AG10803 (cell line): ENCODE measurements at places on chromosomes 7 and 10.

- no peak for DNase-seq
These were observed 9.4 kb downstream of the RNF133 start for GRCh38 chr7:122689346-122690109.

DNA sequence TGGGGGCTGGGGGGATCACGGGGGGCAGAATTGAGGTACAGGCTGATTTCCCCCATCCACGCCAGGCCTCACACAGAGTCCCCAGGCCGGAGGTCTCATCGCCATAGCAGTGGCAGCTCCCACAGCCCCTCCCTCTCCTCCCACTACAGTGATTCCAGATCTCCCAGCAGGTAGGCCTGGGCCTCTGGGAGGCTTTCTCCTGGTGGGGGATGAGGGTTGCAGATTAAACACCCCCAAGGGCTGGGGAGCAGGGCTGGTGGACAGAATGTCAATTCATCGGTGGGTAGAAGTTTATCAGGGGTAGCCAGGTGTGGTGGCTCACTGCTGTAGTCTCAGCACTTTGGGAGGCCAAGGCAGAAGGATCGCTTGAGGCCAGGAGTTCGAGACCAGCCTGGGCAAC, 37.2 kb upstream of the HSPB1 start:
- no peak for DNase-seq

GRCh38 chr10:90745565-90745964, 112.3 kb downstream of the HTR7 start:
- no peak for DNase-seq

DNA sequence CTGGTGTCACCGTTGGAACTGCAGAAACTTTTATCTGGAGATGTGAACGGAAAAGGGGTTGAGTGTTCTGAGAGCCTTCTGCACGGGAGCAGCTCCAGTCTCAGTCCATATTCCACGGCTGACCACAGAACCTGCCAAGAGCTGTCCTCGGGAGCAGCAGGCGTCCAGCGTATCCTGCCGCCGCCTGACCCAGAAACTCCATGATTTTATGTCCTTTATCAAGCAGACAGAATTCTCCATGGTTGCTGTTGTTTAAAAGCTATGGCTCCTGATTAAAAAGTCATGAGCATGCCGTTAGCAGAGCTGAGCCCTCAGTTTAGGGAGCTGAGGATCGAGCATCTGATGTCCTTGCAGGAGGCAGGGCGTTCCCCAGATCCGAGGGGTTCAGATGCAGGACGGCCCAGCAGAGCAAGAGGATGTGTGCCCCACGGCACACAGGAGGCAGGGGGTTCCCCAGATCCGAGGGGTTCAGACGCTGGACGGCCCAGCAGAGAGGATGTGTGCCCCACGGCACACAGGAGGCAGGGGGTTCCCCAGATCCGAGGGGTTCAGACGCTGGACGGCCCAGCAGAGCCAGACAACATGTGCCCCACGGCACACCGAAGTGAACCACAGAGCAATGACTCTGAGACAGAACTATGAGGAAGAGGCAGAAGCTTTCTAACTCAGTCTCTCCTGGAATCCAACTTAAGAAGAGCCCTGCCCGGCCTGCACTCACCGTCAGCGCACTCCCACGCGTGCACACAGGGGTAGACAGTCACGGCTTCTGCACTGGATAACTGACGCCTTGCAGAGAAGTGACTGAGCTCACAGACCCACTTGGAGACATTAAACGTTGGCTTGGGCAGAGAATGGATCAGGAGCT, 96.4 kb downstream of the WDR37 start:
- no peak for DNase-seq

DNA sequence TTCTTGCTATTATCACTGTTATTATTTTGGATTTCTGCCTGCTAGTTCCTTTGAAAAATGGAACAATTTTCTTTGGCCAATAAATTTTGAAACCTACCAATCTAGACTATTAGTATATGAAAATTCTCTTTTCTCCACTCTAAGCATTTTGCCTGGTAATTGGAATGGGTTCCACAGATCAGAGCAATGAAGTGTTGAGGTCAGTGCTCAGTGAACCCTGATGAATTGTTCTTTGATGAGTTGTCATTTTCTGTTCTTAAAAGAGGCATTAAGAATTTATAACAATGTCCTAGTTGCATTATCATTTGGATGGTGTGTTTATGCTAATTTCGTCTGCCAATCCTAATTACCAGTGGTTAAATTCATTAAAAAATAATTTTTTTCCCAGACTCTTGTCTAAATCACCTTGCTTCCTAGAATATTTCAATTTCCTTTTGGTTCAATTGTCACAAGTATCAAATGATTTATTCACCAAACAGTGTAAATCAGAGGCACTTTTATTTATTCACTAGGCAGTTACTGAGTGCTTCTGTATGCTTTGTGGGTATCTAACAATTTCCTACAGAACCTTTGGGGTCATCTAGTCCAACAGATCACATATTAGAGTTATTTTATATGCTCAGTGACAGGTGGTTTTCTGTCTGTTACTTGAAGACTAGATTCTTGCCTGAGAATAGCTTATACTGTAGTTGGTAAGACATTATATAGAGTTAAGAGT, 239.0 kb downstream of the DNAJB9 start:
- DNase-seq = no peak

- DNase-seq = no peak
These were observed 21.9 kb upstream of the CREB5 start for GRCh38 chr7:28390426-28390825.

DNA sequence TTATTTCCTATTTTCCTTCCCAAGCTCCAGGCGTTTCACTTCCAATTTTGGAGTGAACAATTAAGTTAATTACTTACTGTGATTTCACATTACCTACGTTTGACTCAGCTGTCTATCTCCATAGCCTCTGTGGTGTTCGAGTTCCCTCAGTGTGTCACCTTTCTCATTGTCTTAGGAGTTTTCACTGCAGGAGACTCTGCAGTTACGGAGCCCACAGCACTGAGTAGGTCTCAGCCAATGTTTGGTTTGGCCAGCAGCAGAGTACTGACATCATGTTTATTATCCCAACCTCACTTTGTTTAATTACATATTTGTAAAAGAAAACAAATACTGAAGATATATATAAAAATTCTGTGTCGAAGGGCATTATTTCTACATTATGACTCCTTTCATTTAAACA, 1123.9 kb downstream of the CNTNAP2 start:
- DNase-seq = no peak

GRCh38 chr10:52778511-52779392, 6.2 kb upstream of the MBL2 start:
- peak; percentile 33 for DNase-seq

DNA sequence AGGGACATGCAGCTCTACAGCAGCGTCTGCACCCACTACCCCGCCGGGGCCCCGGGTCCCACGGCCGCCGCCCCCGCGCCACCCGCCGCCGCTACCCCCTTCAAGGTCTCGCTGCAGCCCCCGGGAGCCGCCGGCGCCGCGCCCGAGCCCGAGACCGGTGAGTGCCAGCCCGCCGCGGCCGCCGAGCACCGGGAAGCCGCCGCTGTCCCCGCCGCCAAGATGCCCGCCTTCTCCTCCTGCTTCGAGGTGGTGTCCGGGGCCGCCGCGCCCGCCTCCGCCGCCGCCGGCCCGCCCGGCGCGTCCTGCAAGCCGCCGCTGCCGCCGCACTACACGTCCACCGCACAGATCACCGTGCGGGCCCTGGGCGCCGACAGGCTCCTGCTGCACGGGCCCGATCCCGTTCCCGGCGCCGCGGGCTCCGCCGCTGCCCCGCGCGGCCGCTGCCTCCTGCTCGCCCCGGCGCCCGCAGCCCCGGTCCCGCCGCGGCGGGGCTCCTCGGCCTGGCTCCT, 631 bp downstream of the OTUD1 start:
- DNase-seq = peak; percentile 6

GRCh38 chr10:61487506-61487905, 34.3 kb upstream of the TMEM26 start:
- DNase-seq = peak; percentile 79

- DNase-seq = no peak
These were observed 43.8 kb downstream of the ADAMTS14 start for GRCh38 chr10:70715853-70716795.

GRCh38 chr7:123553159-123553558, 4.5 kb downstream of the NDUFA5 start:
- DNase-seq = no peak

GRCh38 chr7:90850471-90850870, 254.3 kb downstream of the CDK14 start:
- DNase-seq = no peak

DNA sequence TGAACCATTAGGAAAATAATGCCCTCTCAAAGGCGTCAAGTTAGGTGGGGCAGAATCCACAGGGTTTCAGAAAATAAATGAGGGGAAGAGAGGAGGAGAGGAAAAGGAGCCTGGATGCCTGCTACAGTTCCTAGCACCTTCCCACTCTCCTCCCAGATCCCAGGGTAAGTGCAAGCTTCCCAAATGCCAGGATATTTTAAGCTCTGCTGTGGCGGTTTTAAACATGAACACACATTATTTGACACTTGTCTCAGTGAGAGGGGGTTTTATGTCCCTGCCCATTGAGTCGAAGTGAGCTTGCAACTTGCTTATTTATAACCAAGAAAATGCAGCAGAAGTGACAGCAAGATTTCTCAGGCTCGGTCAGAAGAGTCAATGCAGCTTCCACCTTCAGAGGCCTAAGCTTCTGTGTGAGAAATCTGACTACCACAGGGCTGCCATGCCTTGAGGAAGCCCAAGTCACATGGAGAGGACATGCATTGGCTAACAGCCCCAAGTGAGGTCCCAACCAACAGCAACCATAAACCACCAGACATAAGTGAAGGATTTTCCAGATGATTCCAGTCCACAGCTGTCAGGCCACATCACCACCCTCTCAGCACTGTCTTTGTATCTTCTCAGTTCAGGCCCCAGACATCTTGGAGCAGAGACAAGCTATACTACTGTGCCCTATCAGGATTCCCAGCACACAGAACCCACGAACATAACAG, 17.9 kb upstream of the BMPER start:
- no peak for DNase-seq

- no peak for DNase-seq
These were observed 224.7 kb downstream of the LHFPL3 start for GRCh38 chr7:104553074-104553473.

- peak; percentile 75 for DNase-seq
These were observed 9.8 kb downstream of the CREB3L2 start for GRCh38 chr7:137992104-137992549.

GRCh38 chr10:9228771-9229170, 1174.3 kb downstream of the GATA3 start:
- peak; percentile 23 for DNase-seq

DNA sequence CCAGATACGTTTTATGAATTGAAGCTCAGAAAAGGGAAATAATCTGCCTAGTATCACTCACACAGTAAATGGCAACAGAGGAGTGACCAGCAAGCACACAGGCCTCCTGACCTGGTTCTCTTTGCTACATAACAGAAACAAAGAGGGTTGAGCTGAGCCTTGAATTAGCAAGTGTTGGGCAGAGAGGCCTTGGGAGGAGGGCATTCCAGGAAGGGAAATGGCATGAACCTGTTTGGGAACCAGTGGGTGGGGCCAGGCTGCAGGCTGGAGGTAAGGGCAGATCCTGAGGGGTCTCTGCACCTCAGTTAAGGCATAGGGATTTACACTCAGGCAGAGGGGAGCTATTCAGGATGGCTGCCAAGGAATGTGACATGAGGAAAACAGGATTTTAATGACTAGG, 24.8 kb upstream of the CYCS start:
- no peak for DNase-seq

GRCh38 chr7:111104710-111105109, 13.8 kb downstream of the LRRN3 start:
- DNase-seq = no peak

GRCh38 chr7:28576656-28577055, 164.3 kb downstream of the CREB5 start:
- no peak for DNase-seq

DNA sequence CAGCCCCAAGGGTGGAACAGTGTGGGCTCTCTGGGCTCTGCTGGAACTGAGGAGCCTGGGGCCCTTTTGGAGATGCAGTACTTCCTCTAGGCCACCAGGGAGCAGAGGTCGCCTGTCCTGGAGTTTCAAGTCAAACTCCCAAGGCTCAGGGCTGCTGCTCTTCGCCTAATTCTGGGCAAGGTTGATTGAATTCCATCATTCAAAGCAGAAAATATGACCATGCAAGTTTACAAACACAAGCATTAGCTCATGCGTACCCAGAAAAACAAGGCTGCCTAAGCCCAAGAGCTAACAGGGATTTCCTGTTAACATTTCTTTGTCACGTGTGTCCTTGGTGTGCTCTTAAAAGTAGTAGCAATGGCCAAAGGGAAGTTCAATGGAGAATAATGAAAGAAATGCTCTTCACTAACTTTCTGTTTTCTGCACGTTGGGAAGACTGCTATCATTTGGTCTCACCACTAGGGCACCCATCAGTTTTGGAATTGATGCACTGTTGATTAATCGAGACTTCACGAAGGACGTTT, 20.1 kb downstream of the LDB3 start:
- DNase-seq = peak; percentile 79

DNA sequence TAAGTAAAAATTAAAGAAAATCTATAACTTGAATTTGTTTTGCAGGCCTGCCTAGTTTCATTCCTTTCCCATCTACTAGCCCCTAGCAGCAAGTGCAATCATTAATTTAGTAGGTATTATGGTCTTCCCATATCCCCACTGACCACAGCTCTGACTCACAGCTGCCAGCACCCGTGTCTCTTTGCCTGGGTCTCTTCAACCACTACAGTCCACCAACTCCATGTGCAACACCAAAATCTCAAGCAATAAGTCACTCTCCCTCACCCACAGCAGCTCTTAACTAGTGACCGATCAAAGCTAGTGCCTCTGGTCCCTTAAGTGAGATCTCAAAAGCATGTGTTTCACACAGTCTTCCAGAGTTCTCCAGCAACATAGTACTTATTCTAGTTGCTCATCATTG, 26.0 kb upstream of the THSD7A start:
- no peak for DNase-seq

DNA sequence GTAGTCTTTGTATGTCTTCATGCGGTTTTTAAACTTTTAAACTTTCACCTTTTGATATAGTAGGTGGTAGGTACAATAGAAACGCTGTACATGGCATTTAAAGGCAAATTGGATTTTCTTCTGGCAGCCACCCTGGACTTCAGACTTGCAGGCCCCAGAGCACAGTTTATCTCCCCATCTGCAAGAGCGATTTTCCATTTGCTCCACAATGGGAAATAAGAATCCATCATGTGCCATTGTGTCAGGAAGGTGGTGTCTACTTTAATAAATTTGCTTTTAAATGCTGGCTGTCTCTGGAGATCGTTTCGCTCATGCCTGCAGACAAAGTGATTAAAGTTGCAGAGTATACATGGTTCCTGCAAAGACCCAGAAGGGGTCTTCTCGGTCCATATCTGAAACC, 38.9 kb downstream of the UNC5B start:
- no peak for DNase-seq

- DNase-seq = no peak
These were observed 38.0 kb downstream of the LHFPL3 start for GRCh38 chr7:104366390-104366789.
